CD4-positive, alpha-beta memory T cell (primary cell): ENCODE measurements at places on chromosomes 12 and 14. TPM values are rescaled to one million over a fixed set of nuclear protein-coding genes. Genes with fewer than 3 reads are reported as not detected.

Gene FAM222A
- polyA plus RNA-seq = not detected

Gene IFNG-AS1
- 4.6 TPM for polyA plus RNA-seq

Gene CFAP73
- polyA plus RNA-seq = 0.18 TPM

Gene INSM2
- polyA plus RNA-seq = not detected

Gene HSPB8
- polyA plus RNA-seq = not detected

Gene OLR1
- polyA plus RNA-seq = not detected

Gene E2F7
- polyA plus RNA-seq = not detected

Gene KRT5
- polyA plus RNA-seq = not detected

Gene RARG
- 13.2 TPM for polyA plus RNA-seq

Gene AKAP3
- polyA plus RNA-seq = 1.1 TPM

Gene SDSL
- not detected for polyA plus RNA-seq

Gene FLRT2
- polyA plus RNA-seq = not detected

Gene PPP4R4
- polyA plus RNA-seq = 0.38 TPM

Gene EAPP
- polyA plus RNA-seq = 141 TPM

Gene AQP2
- not detected for polyA plus RNA-seq
